ENCODE measurements at places on chromosomes 1 and 21.

DNA sequence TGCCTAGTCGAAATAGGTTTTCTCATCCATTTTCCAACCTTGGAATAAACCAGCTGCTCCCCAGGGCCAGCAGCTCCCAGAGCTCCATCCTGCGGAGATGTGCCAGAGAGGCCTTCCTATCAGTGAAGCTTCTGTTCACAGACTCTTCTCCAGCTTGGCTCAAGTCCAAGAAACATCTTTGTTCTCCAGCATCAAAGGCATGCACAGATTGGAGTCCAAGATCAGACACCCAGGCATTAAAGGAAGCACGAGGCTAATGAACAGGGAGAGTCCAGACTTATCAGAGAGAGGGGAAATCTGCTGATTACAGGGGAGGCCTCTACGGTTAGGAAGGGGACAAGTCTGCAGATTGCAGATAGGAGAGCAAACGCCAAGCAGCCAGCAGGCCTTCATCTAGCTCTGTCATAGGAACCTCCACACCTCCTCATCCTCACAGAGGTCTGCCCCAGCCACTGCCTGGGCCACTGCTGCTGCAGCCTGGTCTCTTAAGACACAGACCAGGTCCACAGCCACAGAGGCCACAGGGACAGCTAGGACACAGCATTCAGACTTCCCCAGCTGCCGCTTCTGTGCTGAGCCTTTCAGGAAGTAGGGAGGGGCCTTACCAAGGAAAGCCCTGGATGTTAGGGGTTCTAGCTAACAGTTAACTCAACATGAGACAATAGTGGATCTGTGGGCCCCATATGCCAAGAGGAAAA, 3.4 kb downstream of the PRR9 start:
- no peak for DNase-seq

- DNase-seq, result no peak
These were observed 46.4 kb downstream of the NRIP1 start for GRCh38 chr21:15018382-15018781.

DNA sequence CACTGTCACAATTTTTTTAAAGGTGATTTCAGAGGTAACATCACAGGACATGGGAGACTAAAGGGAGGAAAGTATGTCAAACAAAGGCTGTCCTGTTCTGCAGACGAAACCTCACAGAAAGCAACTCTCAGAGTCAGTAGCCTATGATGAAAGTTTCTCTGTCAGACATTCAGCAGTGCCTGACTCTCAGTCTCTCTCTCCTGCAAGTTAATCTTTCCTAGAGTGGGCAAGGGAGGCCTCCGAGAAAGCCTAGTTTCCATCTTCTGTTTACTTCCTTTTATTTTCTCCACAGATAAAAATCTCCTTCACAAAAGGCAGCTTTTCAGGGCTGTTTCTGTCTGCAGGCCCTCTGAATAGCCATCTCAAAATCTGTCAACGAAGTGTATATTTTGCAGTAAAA, 24.9 kb upstream of the FMO2 start:
- DNase-seq, result no peak

DNA sequence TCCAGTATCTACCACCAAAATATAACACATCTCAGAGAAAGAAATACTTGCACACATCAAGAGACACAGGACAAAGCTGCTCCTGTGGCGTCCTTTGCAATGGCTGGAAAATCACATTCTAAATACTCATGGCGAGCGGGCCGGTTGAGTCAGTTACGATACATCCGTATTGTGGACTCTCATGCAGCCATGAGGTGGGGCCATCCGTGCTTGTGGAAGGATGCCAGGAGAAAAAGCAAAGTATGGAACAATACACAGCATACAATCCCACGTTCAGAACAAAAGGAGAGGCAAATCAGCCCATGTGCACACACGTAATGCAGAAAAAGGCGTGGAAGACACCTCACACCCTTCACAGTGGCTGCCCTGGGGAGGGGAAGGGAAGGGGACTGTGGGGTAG, 13.1 kb downstream of the ATP13A2 start:
- no peak for DNase-seq

- no peak for DNase-seq
These were observed 9.7 kb upstream of the AADACL4 start for GRCh38 chr1:12634156-12634555.

GRCh38 chr1:54940042-54940441, 40.4 kb upstream of the TMEM61 start:
- DNase-seq, result no peak

- no peak for DNase-seq
These were observed 414.3 kb downstream of the AMY1C start for GRCh38 chr1:104163912-104164476.

- no peak for DNase-seq
These were observed 8.5 kb downstream of the CHD5 start for GRCh38 chr1:6171548-6172124.

GRCh38 chr1:100721526-100722207, 2.1 kb downstream of the VCAM1 start:
- DNase-seq, result no peak

GRCh38 chr1:116489231-116489697, 81.6 kb downstream of the CD58 start:
- no peak for DNase-seq

GRCh38 chr1:219138747-219139146, 34.9 kb upstream of the LYPLAL1 start:
- DNase-seq, result no peak

Measured in CD14-positive monocyte (primary cell).